M059J (cell line): ENCODE measurements at places on chromosomes 7 and 10.

DNA sequence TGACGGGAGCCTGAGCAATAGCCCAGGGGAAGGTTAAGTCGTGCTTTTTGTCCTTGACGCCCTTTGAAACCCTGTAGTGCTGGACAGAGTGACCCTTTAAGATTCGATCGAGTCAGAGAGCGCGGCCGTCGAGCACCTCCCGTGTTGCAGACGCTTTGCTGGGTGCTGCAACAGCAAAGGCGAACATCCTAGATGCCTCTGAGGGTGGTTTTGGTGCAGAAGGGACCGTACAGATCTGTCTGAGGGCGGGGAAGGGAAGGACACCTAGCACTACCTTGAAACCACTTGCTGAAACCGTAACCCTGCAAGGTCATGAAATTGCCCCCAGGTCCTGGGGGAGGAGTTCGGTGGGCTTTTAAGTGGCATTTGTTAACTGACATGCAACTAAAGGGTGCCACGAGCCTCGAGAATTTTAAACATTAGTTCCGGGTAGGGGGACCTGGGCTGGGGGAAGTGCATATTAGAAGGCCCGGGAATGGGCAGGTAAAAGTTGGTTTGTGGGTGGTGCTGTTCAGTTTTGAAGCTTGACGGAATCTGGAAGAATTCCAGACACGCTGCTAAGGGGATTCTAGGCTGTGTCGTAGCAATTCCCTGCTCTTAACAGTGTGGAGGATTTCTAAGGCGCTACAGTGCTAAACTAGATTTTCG, 786 bp downstream of the ATP5F1C start:
- peak; percentile 16 for DNase-seq

GRCh38 chr7:143375298-143376034, 5.7 kb upstream of the ZYX start:
- no peak for DNase-seq

GRCh38 chr7:12028508-12028907, 182.6 kb upstream of the TMEM106B start:
- DNase-seq = peak; percentile 81

DNA sequence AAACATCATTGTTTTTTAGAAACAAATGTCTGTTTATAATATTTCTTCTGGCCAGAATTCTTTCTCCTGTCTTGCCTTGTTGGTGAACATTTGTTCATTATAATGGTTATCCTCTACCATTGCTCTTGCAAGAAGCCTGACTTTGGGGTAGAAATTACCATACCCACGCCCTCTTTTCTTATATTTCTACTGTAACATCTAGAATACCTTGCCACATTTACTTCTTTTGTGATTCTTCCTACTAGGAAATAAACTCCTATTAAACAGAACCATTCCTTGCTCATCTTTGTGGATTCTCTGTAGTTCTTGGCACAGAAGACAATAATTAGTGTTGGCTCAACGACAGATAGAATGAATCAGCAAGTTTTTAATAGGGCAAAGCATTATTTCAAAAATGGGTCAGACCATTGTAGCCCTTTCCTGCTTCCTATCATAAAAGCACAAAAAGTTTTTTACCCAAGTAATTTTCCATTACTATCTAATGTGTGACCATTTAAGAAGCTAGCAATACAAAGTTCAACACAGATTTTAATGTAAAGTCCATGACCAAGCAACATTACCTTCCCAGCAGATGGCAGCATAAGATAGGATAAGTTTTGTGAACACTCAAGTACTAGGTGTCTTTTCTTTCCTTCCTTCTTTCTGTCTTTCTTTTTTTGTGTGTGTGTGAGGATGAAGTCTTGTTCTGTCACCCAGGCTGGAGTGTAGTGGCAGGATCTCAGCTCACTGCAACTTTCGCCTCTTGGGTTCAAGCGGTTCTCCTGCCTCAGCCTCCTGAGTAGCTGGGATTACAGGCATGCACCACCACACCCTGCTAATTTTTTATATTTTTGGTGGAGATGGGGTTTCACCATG, 270.4 kb downstream of the HGF start:
- peak; percentile 78 for DNase-seq

DNA sequence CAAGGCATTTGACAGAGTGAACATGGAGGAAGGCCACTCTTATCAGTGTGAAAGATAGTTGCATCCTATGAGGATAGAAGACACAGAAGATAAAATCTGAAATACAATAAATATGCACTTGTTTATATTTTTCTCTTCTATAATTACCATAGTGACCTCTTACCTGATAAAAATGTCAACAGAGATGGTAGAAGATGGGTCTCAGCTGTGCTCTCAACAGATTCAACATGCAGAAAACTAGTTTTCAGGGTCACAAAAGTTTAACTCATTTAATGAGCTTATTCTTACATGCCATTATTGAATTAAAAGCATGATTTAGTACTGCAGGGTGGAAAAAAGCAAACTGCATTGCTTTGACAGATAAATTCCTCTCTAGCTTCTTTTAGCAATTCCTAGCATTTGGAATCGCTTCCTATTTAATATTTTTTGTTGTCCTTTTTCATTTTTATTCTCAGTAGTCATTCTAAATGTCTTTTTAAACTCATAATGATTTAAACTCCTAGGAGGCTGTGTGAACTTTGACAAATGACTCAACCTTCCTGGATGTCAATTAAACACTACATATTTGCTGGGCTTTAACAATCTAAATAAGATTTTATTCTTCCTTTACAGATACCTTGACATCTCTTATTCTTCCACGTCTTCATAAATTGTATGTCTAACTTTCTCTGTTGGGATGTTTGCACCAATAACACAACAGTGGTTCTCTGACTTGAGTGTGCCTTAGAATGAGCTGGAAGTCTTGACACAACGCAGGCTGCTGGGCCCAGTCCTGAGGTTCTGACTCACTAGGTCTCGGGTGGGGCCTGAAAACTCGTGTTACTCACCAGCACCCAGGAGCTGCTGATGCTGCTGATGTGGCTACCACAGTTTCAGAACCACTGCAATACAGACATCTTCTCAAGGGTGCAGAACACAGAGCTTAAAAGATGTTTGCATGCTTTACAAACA, 565.5 kb upstream of the IGFBP3 start:
- peak; percentile 90 for DNase-seq

DNA sequence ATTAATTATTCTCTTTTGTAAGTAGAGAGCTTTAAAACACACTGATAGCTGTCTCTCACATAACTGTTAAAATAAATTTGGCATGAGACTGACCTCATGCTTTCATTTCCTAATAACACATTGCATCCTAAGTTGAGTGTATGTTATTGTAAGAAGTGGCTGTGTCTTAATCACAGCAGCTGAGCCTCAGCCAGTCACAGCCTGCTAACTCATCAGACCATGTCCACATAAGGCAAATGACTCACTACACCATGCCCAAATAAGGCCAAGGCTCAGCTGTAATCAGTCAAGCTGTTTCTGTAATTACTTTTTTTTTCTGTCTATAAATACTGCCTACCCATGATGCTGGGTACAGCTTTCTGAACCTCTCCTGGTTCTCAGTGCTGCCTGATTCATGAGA, 860.9 kb downstream of the XPNPEP1 start:
- DNase-seq = peak; percentile 54

GRCh38 chr10:83917537-83918506, 221.5 kb upstream of the GHITM start:
- peak; percentile 1 for DNase-seq

DNA sequence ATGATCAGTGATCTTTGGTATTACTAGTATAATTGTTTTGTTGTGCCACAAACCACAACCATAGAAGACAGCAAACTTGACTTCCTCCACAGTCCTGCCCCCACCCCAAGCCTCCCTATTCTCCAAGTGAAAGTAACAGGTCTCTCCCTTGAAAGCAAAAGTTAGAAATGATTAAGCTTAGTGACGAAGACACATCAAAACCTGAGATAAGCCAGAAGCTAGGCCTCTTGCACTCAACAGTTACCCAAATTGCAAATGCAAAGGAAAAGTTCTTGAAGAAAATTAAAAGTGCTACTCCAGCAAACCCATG, 7.5 kb downstream of the SAR1A start:
- peak; percentile 11 for DNase-seq

GRCh38 chr10:15278786-15279185, 92.3 kb downstream of the FAM171A1 start:
- DNase-seq = no peak

DNA sequence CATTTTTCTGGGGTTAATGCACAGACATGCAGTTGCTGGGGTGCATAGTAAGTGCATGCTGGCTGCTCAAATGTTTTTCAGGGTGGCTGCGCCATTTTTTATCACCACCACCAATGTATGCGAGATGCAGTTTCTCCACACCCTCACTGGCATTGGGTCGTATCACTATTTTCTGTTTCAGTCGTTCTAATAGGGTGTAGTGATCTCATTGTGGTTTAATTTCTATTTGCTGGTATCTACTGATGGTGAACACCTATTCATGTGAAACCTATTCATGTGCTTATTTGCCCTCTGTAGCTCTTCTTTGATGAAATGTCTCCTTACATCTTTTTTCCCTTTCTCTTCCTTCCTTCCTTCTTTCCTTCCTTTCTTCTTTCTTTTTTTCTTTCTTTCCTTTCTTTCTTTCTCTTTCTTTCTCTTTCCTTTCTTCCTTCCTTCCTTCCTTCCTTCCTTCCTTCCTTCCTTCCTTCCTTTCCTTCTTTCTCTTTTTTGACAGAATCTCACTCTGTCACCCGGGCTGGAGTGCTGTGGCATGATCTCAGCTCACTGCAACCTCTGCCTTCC, 84.3 kb downstream of the ELFN1 start:
- DNase-seq = no peak

- peak; percentile 67 for DNase-seq
Observed at GRCh38 chr7:41624818-41625217, 78.1 kb downstream of the INHBA start.

DNA sequence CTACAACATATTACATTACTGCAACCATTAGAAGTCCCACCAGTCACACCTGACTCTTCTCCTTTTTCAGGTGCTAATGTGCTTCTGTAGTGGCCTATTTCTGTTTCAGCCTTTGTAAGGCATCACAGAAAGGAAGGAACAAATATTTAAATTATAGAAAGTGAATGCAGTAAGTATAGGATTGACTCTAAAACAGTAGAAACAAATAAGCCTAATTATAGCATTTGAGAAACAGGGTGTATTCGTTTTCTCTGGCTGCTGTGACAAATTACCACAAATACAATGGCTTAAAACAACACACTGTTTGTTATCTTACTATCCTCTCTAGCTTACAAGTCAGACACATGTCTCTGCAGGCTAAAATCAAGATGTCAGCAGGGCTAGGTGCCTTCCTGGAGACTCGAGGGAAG, 69.4 kb downstream of the CCSER2 start:
- DNase-seq = no peak

- DNase-seq = no peak
Observed at GRCh38 chr10:28790146-28790545, 112.8 kb downstream of the BAMBI start.

DNA sequence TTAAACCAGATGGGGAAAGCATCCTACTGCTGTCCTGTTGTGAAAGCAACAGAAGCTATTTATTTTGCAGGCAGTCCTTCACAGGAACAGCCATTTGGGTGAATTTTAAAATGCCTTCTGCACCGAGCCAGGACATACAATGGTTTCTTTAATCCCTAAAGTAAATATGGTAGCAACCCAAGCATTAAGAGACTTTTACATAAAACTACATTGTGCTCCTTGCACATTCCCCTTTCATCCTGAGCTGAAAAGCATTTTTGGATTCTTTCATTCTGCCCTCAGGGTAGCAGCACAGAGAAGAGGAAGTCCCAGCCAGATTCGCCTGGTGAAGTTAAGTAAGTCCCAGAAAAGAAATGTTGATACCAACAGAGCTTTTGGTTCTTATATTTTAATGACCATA, 84.0 kb upstream of the FAM3C start:
- peak; percentile 50 for DNase-seq

DNA sequence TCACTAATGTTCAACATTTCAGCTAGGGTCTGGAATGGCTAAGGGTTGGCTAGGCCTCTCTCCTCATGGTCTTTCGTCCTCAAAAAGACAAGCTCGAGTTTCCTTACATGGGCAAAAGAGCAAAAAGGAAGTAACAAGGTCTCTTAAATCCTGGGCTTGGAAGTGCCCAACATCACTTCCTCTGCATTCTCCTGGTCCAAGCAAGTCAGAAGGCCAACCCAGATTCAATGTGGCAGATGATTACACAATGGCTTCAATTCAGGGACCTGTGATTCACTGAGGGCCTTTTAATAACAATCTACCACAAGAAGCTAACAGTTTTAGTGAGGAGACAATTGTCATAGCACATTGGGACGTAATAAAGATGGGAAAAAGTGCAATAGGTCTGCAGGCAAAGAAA, 4.4 kb upstream of the NUP205 start:
- peak; percentile 14 for DNase-seq

GRCh38 chr7:36119005-36119706, 33.9 kb upstream of the EEPD1 start:
- peak; percentile 90 for DNase-seq

DNA sequence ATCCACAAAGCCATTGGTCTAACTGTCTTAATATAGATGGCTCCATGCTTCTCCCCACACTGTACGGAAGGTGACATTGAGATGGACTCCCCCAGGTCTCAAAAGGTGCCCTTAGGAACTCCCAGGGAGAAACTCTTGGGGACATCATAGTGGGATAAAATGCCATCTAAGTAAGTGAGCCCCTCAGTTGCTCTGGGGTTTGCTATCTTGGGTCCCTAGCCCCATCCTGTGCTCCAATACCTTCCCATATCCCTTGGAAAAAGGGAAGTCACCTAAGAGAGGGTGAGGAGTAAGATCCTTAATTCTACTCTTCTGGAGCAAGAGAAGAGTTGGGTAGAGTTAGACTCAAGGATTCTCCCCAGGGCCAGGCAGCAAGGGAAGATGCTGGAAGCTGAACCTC, 7.9 kb downstream of the PRRT4 start:
- no peak for DNase-seq

GRCh38 chr10:96756111-96756903, 36.0 kb upstream of the PIK3AP1 start:
- no peak for DNase-seq

- DNase-seq = no peak
Observed at GRCh38 chr10:77633376-77633775, 4.2 kb downstream of the KCNMA1 start.

- DNase-seq = no peak
Observed at GRCh38 chr7:112933598-112933997, 143.4 kb upstream of the TMEM168 start.

GRCh38 chr7:29780346-29780745, 26.0 kb upstream of the WIPF3 start:
- DNase-seq = no peak

- peak; percentile 45 for DNase-seq
Observed at GRCh38 chr7:140512317-140513000, 33.2 kb upstream of the MKRN1 start.

GRCh38 chr7:73515178-73515577, 6.9 kb downstream of the BAZ1B start:
- DNase-seq = no peak

DNA sequence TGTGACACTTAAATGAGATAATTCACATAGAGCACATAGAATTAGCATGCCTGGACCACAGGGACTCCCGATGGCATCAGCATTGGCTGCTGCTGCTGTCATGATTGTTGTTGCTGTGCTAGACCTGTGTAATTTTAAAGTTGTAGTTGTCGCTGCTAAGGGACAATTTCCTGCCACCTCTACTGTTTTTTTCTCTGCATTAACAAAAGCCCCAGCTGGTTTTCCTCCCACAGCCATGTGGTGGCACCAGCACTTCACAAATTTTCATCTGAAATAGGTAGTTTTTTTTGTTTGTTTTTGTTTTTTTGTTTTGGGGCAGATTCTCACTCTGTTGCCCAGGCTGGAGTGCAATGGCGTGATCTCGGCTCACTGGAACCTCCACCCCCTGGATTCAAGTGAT, 25.4 kb upstream of the PRXL2A start:
- DNase-seq = peak; percentile 44
